ENCODE measurements at places on chromosomes 5 and 9.

DNA sequence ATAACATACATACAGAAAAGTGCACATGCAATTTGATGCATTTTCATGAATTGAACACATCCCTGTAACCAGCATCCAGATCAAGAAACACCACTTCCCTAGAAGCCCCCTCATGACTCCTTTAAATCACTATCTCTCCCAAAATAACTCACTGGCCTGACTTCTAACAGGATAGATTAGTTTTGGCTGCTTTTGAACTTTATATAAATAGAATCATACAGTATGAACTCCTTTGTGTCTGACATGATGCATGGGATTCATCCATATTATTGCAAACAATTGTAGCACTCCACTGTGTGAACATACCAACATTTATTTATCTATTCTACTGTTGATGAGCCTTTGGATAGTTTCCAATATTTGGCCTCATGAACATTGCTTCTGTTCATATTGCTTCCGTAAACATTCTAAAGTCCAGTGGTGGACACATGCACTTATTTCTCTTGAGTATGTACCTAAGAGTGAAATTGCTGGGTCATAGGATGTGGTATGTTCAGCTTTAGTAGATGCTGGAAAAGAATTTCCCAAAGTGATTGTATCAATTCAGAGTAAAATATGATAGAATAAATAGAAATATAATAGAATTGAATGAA lies 148.7 kb upstream of the GDNF start:
- no peak for DNase-seq

GRCh38 chr9:93585695-93586094 lies 9.3 kb downstream of the PHF2 start:
- no peak for DNase-seq

DNA sequence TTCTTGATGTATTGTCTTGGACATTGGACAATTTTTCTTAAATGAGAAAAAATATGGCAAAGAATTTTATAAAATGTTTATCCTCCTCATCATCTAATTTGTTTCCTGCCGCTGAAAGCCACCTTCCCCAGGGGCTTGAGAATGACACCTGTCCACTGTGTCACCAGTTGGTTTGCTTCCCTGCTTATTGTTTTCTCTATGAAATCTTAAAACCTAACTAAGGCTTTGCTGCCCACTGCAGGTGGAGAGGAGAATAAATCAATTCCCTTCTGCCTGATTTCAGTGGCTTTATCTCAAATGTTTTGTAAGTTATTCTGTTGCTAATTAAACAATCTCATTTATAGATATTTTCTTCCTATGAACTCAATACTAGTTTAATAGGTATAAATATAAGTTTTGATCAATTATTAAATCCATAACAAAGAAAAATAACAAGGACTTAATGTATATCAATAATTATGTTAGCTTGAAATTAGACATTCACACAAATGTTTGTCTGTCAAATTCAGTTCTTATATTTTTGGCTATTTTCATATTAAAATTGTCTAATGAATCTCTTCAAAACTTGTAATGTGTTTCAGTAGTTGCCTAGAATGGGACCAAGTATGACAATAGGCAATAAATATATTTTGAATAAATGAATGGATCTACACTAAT lies 822.5 kb downstream of the PTPRD start:
- DNase-seq: no peak

DNA sequence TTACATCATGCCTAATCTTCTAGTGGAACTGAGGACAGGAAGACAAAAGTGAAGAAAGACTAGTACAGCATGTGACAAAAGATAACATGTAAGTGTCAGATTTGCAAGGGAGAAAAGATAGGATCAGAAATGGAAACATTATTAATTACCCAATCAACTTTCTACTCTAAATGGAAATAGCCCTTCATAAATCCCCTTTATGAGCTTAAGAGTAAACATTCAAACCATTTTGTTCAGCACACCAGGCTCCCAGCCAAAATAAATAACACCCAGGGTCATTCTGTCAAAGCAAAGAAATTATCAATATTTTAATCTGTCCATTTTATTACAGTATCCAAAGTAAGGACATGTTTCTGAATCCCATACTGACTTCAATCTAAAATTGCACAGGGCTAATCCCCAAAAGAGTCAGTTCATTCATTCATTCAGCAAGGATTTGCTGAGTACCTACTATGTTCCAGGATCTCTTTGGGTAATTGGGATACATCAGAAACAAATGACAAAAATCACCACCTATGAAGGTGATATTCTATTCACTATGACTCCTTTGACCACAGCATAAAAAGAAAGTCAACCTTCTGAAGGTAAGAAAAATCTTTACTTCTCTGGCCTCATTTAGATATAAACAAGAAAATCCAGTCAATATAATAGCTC lies 5.3 kb downstream of the PRELID2 start:
- DNase-seq: no peak

DNA sequence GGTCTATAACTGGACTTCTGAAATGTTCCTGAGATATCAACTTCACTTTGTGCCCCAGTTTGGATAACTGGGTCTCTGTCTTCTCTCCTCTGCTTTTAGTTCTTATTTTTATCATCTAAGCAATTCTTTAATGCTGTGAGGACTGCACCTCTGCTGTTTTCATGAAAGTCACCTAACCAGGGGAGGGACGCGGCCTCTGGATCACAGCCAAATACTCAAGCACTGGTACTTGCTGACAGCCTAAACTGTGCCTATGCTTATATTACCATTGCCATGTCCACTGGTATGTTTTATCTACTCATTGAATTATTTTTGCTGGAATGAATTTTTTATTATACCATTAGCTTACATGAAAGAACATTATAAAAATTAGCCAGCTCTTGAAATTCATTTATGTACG lies 674.0 kb downstream of the DMRTA1 start:
- DNase-seq: no peak

DNA sequence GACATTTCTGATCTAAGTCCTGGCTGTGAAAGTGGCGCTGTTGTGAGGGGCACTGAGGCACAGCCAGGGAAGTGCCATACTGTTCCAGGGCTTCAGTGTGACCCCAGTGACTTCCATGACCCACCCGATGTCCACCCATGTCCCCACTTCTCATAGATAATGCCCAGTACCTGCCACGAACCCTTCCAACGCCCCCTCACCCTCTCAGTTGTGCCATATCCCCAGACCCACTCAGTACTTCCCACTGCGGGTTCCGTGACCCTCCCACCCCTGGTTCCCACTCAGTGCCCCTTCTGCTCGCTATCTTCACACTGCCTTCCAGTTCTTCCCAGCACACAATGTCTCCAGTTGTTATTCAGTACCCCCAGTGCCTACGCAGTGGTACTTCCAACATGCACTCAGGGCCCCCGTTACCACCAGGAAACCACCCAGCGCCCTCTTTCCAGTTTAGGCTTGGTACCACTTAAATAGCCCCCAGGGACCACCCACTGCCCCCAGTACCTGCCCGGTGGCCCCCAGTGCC lies 30.7 kb upstream of the PSD2 start:
- DNase-seq: no peak

DNA sequence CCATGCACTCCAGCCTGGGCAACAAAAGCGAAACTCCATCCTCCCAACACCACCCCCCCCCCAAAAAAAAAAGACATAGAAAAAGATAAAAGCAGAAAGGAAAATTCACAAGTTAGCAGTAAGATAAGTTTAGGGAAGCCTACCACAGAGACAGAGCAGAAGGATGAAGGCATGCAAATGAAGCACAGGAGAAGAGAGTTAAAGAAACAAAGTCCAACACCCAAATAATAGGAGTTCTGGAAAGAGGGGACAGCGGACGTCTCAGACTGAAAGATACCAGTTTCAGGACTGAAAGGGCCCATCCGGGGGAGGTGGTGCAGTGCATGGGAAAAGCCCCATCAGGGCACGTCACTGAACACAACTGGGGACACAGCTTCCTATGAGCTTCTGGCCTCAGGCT lies 54.3 kb downstream of the OTULIN start:
- no peak for DNase-seq

DNA sequence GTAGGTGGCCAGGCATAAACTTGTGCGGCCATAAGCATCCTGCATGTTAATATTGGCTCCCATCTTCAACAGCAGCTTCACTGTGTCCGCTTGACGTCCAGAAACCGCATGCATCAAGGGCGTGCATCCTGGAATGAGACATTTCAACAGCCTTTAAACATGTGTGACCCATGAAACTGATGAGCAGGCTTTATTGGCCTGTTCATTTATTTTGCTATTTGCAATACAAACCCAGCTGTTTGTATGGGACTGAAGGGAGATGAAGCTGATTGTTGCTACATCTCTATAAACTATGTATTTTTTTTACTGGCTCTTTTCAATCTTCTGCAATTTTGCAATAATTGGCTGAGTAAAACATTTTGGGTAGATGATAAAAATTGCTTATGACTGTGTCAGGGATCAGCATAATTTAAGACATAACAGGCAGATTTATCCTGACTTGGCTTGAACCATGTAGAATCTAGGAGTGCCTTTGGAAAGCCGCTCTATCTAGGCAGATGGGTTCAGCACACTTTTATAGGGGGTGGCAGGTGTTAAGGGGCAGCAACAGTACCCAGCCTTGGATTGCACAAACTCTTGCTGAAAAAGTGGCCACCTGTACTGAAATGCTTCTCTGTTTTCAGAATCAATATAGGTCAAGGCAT lies 56.9 kb downstream of the ANKRD55 start:
- DNase-seq: no peak

Data from stimulated activated CD4-positive, alpha-beta T cell treated with anti-CD3 and anti-CD28 coated beads, Interleukin-12 subunit alpha, Interleukin-12 subunit beta, amount 100 ng/mL, for 24 hours (primary cell).